NCI-H1092 (cell line): ENCODE measurements at places on chromosomes 1 and 21.

DNA sequence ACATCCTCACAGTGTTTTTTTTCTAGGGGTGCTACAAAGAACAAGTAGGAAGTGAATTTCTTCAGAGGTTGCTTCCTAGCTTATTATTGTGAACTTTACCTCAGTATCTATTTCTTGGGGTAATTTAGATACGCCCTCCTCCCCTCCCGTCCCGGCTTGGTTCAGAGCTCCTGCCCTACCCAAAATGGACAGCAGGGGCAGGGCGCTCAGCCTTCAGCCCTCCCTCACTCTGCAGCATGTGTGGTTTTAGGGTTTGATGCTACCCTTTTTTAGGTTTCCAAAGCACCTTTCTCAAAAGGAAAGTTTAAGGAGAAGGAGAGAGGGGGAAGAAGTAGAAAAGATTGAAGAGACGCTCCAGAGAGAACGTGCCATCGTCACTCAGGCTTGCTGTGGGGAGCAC, 16.9 kb upstream of the POGK start:
- no peak for DNase-seq

GRCh38 chr21:45852886-45853400, 128.6 kb upstream of the COL6A1 start:
- DNase-seq: no peak

DNA sequence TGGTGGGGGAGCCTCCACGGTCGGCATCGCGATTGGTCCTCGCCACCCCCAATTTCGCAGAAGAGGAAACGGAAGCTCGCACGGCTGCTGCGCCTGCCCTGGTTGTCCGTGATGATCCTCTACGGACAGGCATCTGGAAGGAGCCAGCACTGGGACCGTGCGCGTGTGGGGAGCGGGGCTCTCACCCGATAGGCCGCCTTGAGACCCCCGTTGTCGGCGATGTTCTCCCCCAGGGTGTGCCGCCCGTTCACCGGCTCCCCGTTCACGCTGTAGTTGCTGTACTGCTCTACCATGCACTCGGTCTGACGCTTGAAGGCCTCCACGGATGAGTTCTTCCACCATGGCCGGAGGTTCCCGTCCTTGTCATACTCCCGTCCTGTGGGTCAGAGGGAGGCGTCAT, 48.4 kb upstream of the EIF4G3 start:
- DNase-seq: no peak

- no peak for DNase-seq
Measured at GRCh38 chr1:67175530-67176087, 9.4 kb downstream of the IL23R start.

DNA sequence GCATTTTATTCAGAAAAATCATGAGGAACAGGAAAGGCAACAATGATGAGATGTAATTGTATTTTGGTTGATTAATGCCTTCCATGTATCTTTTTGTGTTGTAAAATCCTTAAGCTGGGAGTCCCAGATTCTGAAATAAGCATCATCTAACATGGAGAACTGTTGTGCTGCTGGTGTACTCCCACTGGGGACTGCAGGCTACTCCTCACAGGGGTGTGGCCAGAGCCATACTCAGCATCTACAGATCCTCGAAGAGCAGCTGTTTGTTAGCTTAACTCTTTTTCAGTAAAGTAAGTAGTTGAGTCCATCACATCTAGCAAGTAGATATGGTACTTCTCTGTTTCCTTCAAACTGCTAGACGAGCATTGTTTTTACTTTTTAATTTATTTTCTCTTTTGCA, 358.0 kb downstream of the BRINP3 start:
- DNase-seq: no peak

DNA sequence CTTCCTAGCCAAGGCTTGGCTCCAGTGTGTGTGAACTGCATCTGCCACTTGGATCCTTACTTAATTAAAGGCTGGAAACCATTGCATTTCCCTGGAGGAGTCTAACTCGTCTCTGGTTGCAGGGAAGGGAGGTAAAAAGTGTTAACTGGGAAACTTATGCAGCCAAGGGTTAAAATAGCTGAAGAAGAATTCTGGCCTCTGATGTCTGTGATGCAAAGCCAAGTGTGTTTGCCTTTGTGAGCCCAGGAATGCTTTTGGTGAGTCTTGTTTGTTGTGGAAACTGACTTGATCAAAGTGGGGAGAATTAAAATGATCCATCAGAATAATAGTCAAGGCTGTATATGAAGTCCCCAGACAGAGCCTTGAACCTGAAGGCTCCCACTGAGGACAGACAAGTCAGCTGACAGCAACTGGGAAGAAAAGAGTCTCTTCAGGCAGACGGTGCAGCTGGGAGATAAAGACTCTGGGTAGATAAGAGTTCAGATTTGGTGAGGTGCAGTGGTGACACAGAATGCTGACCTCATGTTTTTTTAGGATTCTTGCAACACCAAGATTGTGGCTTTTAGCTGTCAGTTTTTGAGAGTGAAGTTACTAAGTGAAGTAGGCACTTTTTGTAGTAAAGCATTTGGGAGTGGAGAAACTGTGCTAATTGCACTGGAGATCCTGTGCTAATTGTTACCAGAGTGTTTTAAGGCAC, 59.5 kb upstream of the WLS start:
- no peak for DNase-seq

DNA sequence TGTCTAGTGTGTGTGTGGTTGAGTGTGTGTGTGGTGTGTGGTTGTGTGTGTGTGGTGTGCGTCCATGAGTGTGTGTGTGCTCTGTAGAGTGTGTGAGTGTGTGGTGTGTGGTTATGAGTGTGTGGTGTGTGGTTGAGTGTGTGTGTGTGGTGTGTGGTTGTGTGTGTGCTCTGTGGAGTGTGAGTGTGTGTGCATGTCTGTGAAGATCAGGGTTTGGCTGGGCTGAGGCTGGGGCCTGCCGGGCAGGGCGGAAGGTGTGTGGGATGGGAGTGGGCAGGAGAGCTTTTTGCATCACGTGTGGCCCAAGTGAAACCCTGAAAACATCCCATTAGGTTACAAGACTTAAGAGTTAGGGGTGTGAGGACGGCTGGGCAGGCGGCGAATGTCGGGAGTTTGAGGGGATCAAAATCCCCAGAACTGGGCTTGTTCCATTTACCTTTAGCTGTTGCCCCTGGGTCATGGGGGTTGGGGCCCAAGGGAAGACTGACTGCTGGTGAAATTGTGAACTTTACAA, 2.9 kb upstream of the FCMR start:
- no peak for DNase-seq

- DNase-seq: no peak
Measured at GRCh38 chr1:185864889-185865517, 130.8 kb downstream of the HMCN1 start.

- no peak for DNase-seq
Measured at GRCh38 chr1:53567851-53568250, 108.7 kb downstream of the DMRTB1 start.

DNA sequence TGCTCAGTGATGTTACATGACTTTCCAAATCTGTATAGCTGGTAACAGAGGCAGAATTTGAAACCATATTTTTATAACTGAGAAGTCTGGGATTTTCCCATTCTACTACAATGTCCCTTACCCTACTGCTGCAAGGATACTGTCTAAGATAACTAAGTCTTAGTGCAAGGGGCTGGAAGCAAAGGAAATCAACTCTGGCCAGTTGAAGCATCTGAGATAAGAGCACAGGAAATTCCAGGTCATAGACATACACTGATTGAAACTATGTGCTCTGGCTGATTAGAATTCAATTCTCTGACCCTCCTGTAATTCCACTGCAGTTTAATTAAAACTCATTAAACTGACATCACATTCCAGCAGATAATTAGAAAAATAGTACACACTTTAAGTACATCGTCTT, 267.7 kb upstream of the C1orf87 start:
- no peak for DNase-seq

GRCh38 chr21:27298465-27298864, 331.6 kb upstream of the ADAMTS5 start:
- DNase-seq: no peak

DNA sequence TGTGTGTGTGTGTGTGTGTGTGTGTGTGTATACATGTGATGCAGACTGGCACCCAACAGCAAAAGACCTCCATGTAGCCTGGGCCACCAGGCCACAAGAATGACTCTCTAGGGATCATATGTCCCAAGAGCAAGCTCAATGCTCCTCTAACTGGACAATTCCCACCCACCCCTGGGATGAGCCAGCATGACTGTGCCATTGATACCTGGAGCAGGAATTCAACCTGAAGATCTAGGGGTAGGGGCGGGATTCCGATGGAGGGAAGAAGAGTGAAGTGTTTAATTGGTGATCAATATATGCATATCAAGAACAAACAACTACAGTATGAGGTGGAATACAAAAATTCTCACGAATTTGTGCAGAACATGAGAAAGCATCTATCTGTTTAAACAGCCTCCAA, 136.2 kb downstream of the PSMG1 start:
- DNase-seq: no peak

DNA sequence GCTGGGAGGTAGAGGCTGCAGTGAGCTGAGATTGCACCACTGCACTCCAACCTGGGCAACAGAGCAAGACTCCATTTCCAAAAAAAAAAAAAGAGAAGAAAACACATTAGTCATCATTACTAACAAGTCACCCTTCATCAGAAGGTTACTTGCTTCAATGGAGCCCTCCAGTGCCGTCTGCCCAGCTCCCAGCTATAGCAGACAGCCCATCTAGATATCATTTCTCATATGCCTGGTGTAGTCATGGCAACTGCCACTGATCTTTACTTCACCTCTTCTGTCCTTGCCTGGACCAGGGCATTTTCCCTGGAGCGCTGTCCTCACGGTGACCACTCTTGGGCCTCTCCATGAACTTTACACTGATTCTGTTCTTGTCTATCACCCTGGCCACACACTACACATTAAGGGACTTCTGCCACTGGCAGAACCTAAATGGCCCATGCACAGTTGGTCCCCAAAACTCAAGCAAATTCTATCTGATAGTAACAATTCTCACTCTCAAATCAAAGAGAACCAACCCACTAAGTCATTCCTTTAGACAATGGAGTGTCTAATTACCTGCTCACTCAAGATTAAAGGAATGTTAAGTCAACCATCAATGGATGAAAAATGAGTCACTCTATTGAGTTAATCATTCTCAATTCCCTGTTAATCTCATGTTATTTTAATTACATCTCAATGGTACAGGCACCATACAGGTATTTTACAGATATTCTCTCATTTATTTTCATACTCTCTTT, 12.9 kb downstream of the GPA33 start:
- no peak for DNase-seq

GRCh38 chr1:73576083-73576482, 621.9 kb downstream of the LRRIQ3 start:
- no peak for DNase-seq

GRCh38 chr1:82400521-82400920, 599.8 kb downstream of the ADGRL2 start:
- no peak for DNase-seq

- DNase-seq: no peak
Measured at GRCh38 chr21:45332415-45332814, 44.7 kb upstream of the POFUT2 start.

DNA sequence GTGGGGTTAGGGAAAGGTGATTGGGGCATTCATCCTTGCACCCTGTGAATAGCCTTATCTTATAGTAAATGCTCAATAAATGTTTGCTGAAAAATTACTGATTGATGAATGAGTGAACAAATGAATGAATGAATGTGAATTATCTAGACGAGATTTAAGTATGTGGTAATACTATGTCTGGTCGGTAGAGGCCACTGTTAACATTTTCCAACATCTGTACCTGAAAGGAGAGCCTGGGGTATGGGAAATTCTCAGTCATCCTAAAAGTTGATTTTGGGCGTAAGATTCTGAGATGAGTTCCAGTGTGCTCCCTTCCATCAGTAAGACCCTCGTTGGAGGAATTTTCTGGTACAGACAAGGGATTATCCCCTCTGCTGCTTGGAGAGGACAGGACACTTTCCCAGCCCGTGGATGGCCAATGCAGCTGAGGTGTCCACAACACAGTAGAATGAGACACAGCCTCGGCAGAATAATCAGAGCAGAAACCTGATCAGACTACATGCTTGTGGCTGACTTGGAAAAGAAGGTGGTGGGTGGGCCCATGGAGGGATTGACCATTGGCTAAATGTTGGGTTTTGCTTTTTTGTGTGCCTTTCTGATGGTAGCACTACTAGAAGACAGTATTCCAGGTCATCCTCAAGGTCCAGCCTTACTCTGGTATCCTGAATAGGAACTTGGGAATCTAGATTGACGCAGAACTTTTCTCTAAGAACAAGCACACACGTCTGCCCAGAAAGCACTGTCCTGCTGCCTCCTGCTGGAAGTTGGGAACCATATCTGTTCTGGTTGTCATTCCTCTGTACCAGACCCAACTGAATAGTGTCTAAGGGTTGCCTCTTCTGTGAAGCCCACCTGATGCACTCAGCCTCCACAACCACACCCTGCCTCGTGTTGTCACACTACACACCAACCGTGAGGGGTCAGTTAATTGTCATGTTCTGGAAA, 262.0 kb downstream of the TNR start:
- DNase-seq: no peak

DNA sequence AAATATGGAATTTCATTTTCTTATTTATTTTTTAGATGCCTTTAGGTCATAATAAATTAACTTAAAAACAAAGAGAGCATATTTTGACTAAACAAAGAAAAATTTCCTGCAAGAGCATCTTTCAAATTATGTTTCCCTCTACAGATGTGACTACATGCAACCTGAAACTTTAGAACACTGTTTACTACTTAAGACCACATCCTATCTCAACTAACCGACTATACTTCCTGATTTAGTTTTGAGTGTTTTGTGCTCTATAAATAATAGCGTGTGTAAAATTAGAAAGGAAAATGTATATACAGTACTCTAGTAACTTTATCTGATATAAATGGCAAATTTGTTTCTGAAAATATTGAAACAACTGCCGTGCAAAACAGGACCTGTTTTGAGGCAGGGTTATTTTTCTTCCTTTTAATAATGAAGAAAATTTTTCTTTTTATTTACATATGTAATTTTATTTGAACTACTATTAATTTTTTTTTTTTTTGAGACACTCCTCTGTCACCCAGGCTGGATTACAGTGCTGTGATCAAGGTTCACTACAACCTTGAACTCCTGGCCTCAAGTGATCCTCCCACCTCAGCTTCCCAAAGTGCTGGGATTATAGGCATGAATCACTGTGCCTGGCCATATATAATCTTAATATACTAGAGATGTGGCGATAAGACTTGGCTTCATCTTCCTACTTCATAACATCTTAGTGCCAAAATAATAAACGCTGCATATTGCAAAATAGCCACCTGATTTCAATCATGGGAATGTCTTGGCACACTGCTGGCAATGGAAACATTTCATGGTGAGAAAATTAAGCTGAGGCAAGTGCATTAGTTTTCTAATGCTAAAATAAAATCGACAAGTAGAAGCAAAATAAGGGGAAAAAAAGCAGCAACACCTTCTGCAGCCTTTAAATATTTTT, 12.3 kb downstream of the ZRANB2 start:
- DNase-seq: no peak

- DNase-seq: no peak
Measured at GRCh38 chr1:201255479-201256362, 27.6 kb upstream of the PKP1 start.

DNA sequence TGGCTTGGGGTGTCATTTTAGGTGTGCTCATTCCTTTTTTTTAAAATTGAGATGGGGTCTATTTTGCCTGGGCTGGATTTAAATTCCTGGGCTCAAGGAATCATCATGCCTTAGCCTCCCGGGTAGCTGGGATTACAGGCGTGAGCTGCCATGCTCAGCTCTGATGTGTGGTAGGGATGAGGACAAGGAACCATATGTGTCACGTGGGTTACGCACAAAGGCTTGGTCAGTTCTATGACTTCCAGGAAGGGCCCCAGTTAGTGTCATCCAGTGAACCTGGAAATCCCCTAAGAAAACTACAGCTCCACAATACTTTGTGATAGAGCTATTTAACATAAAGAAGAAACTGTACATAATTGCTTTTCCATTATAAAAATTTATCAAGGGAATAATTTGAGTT, 6.7 kb upstream of the METTL25B start:
- DNase-seq: no peak
